HAP-1 (cell line): ENCODE measurements at places on chromosomes 7 and 10.

DNA sequence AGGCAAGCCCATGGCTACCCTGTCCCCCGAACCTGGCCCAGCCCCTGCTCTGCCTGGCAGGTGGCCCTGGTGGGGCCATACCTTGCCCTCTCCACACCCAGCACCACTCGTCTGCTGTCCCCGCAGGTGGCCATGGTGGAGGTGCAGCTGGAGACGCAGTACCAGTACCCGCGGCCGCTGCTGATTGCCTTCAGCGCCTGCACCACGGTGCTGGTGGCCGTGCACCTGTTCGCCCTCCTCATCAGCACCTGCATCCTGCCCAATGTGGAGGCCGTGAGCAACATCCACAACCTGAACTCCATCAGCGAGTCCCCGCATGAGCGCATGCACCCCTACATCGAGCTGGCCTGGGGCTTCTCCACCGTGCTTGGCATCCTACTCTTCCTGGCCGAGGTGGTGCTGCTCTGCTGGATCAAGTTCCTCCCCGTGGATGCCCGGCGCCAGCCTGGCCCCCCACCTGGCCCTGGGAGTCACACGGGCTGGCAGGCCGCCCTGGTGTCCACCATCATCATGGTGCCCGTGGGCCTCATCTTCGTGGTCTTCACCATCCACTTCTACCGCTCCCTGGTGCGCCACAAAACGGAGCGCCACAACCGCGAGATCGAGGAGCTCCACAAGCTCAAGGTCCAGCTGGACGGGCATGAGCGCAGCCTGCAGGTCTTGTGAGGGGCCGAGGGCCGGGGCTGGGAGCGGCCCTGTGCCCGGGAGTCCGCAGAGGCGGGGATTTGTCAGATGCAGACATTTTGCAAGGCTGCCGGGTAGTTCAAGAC, 13.2 kb downstream of the ORAI2 start:
- no peak for DNase-seq

- no peak for DNase-seq
These were observed 93.2 kb upstream of the DGKB start for GRCh38 chr7:14995774-14996173.

DNA sequence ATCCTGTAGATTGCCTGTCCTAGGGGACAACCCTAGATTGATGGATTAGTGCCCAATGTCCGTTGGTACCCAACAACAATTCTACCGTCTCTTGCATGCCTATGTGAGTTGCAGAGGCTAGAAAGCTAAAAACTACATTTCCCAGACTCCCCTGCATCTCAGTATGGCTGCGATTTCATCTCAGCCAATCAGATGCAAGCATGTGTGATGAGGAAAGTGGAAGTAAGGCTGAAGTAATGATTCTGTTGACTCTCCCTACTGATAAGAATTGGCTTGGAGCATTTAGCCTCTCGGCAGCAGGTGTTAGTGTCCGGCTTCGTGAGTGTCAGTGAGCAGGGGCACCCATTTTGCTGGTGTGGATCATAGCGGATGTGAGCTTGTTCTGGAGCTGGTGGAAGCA, 171.9 kb downstream of the FGFR2 start:
- DNase-seq: no peak

- DNase-seq: no peak
These were observed 211.1 kb upstream of the LRRTM3 start for GRCh38 chr10:66714741-66715140.

DNA sequence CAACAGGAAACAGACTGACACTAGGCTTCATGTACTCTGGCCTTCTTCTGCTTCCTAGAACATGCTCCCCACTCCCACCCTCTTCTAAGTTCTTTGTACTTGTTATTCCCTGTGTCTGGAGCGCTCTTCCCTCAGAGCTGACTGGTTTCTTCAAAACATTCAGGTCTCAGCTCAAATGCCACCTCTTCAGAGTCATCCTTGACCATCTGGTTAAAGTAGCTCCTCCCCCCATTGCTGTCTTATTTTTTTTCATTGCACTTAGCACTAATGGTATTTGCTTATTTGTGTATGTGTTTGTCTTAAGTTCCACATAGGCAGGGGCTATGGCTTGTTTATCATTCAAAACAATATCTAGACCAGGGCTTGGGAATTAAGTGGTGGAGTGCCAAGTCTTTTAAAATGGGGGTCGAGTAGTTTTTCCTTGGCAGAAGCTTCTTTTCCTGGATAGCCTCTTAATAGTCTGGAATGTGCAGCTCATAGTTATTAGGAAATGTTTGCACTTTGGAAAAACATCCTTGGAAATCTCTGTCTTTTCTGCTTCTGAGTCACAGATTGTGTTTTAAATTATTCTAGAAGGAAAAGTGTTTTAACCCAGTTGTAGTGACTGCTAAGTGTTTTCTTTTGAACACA, 60.0 kb downstream of the RALA start:
- DNase-seq: no peak

DNA sequence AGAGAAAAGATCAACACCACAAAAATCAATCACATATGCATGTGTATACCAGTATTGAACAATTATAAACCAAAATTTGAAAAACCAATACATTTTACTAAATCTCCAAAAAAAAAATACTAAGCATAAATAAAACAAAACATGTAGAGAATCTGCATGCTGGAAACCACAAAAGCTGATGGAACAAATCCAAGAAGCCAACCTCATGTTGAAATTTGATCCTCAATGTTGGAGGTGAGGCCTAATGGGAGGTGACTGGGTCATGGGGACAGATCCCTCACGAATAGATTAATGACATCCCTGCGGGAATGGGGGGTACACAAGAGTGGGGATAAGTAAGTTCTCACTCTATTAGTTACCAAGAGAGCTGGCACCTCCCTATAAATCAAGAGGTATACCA, 82.5 kb downstream of the OAT start:
- DNase-seq: no peak

- no peak for DNase-seq
These were observed 774.1 kb upstream of the IGFBP3 start for GRCh38 chr7:46695051-46695708.
